ENCODE measurements at places on chromosomes 2 and 18.

GRCh38 chr18:25190472-25190871 lies 161.5 kb downstream of the ZNF521 start:
- DNase-seq: no peak

GRCh38 chr18:57437402-57437765 lies 2.2 kb downstream of the ONECUT2 start:
- no peak for DNase-seq

DNA sequence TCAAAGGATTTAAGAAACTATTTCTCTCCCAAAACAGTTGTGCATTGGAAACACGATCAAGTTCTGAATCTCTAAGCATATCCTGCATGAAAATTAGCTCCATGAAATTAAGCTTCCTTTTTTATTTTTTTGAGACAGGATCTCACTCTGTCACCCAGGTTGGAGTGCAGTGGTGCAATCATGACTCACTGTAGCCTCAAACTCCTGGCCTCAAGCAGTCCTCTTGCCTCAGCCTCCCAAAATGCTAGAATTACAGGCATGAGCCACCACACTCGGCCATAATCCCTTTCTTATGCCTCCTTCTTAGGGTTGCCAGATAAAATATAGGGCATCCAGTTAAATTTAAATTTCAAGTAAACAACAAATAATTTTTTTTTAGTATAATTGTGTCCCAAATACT lies 124.4 kb downstream of the ARL4C start:
- DNase-seq: no peak

DNA sequence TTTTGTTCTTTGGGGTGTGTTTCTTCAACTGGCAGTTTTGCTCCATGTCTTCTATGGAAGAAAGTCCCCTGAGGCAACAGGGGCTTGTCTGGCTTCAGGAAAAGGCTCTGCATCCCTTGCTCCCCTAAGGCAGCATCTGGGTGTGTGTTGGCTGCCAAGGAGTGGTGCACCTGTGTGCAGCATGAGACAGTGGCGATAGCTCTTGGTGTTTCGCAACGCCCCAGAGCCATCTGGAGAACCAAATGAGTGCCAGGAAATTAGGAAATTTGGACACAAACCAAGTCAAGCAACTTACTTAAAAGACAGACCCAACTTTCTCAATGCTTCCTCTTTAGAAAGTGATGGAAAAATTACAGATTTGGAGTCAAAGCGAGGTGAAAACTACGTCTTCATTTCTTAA lies 1044.4 kb upstream of the CNTNAP5 start:
- DNase-seq: no peak

- no peak for DNase-seq
These were observed 1043.3 kb upstream of the PIK3C3 start for GRCh38 chr18:40911582-40912254.

GRCh38 chr2:70751881-70752280 lies 16.1 kb downstream of the ADD2 start:
- no peak for DNase-seq

- DNase-seq: no peak
These were observed 128.4 kb downstream of the RNF152 start for GRCh38 chr18:61764381-61764780.

- DNase-seq: no peak
These were observed 250.5 kb upstream of the SKOR2 start for GRCh38 chr18:47501946-47502345.

DNA sequence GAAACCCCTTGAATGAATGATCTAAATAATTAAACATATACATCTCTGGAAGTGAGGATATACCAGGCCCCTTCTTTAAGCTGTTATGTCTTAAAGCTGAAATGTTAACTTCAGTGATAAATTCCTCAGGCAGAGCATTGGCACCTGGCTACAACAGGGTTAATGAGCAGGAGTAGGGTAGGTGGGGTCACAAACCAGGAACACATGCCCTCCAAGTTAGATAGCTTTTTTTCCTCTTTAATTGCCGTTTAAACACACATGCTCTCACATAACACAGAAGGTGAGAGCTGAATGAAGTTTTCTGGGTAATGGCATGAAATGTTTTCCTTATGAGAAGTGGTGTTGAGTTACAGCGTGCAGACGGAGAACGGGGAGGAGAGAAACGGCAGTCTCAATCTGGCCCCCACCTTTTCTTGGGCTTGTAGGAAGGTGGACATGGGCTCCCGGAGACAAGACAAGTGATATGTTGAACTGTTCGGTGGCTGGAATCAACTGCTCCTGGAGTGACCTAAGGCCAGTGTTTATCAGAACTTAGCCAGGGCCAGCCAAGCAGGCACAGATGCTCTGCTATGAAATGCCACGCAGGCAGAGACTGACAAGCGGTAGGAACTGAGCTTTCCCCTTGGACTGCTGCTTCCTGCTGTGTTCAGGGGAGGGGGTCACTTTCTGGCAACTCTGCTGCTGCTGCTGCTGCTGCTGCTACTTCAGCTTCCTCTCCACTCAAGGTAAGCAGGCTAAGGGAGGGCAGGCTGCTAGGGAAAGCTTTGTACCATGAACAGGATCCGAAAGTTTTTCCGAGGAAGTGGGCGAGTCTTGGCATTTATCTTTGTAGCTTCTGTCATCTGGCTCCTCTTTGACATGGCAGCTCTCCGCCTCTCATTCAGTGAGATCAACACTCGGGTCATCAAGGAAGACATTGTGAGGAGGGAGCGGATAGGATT lies at the start of gene GALNT5:
GALNT5 (plus strand) TSS at position 394 of the 941 bp plus-strand sequence; CDS start at position 772, 378 bp downstream.
- DNase-seq: no peak

- no peak for DNase-seq
These were observed 56.3 kb upstream of the CHAC2 start for GRCh38 chr2:53711271-53711780.

GRCh38 chr2:85853499-85854165 lies 35.2 kb downstream of the ST3GAL5 start:
- DNase-seq: no peak

GRCh38 chr2:237185553-237185925 lies 99.8 kb downstream of the COPS8 start:
- DNase-seq: no peak

DNA sequence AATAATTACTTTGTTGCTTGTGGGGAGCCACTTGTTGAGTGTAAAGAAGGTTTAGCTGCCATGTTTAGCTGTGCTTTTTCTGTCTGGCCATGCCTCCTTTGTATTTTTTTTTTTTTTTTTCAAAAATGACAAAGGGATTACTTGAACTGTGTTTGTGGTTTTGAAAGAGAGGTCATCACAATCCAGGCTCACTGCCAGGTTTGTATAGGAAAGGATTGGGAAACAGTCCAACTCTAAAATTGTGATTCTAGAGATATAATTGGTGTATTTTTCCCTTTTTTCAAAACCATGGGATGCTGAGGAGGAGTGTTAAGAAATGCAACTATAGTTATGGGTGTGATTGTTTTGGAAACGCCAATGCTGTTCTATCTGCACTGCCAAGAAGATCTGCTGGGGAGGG lies 4.3 kb downstream of the ITPRIPL1 start:
- DNase-seq: no peak

DNA sequence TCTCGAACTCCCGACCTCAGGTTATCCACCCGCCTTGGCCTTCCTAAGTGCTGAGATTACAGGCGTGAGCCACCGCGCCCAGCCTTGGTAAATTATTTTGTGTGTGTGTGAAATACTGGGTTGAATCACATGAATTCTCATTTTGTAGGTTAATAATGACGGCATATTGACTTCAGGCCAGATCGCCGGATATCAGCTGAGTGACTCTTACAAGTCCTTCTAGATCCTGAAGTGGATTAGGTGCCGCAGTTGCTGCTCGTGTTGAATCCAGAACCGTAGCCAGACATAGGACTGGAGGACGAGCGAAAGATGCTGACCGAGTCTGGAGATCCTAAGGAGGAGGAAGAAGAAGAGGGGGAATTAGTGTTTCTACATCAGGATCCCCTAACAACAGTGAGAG lies 12.2 kb upstream of the KIF3C start:
- no peak for DNase-seq

GRCh38 chr2:45769056-45769455 lies 117.6 kb downstream of the PRKCE start:
- DNase-seq: no peak

GRCh38 chr2:142100970-142101369 lies 29.8 kb downstream of the LRP1B start:
- DNase-seq: no peak

DNA sequence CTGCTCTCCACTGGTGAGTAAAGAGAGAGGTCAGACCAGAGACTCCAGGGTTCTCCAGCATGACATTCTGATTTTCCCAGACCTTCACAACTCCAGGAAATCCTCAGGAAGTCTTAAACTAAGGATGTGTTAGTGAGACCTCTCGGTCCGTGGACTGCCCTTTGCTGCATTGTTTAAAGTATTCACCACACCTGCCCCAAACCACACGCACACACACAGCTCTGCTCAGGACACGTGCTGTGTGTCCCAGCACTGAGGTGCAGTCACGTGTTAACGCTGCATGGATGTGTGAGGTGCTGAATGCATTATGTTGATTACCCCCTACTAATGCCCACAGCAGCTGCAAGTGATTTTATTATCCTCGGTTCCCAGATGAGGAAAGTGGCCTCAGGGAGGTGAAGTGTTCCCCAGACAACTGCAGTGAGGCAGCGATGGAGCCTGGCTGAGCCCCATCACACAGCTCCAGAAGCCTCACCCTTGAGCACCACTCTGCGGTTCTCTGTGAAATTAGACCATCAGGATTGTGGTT lies 68.4 kb downstream of the TRAPPC12 start:
- no peak for DNase-seq

DNA sequence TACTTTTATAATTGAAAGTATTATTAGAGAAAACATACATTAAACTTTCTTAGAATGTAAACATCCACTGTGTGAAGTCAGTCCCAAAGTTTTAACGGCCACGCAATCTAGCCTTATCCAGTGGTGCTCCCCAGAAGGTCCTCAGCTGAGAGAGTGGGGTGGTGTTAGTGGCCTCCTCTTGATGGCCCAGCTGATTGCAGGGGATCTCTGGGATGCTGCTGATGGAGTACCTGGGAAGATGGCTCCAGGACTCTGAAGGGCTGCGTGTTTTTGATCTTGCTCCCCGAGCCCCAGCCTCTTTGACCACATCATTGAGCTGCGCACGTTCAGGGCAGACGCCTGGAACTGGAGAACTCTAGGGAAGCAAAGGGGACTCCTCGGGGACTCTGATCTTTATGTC lies 181.4 kb downstream of the FAM210A start:
- DNase-seq: no peak

DNA sequence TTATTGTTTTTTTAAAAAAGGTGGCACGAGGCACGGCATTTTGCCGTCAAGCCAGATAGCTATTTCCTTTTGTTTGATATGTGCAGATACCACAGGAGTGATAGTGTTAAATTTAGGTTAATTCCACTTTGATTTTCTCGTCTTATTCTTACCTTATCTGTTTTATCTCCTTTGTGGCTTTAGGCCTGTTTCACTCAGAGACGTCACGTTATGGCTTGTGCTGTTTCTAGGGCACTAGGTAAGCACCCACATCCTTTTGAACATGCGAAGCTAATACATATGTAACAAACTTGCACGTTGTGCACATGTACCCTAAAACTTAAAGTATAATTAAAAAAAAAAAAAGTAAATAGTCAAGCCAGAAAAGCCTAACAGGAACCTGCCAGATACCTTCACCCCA lies 57.8 kb downstream of the C18orf63 start:
- no peak for DNase-seq

DNA sequence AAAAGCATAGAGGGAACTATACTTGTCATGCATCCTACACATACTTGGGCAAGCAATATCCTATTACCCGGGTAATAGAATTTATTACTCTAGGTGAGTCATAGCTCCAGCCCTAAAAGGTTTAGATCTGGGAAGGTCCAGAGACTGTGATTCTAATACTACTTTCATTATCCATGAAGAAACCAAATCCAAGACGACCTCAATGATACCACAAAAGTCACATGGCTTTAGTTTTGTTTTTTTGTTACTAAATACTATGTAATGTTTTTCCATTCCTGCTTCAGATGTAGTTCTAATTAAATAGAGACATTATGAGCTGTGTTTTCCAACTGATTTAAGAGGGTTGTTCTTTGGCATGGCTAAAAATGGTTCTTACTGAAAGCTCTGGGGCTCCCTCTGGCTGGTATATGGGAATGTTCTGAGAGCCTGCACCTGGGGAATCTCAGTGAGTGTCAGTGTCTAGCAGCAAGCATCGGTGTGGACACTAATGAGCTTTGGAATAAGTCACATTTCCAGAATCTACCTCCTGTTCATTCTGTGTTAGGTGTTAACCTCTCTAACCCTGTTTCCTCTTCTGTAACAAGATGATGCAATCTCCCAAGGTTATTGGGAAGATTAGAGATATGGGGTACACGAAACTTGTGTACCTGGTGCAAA lies 20.5 kb upstream of the IL1RL2 start:
- DNase-seq: no peak

GRCh38 chr2:48397281-48397680 lies 132.7 kb upstream of the STON1 start:
- DNase-seq: no peak

DNA sequence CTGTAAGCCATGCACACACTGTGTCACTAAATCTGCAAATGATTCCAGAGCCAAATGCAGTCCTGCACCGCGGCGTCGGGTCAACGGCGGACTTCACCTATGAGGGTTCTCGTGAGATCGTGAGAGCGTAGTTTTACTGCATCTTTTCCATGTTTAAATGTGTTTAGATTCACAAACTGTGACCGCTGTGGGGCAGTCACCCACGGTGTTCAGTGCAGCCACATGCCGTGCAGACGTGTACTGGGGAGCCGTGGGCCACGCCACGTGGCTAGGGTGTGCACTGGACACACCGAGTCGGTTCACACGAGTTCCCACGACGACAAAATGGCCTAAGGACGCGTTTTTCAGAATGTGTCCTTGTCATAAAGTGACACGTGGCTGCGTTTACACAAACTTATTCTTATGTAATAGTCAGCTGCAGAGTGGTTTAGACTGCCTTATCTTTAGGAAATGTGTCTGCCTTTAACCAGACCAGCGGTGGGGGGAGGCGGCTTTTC lies 34.1 kb downstream of the NFATC1 start:
- DNase-seq: no peak

GRCh38 chr2:48439102-48439501 lies 90.9 kb upstream of the STON1 start:
- DNase-seq: no peak

- no peak for DNase-seq
These were observed 38.5 kb upstream of the RND3 start for GRCh38 chr2:150526006-150526405.

- DNase-seq: no peak
These were observed 50.5 kb downstream of the MRPL33 start for GRCh38 chr2:27822049-27822448.

DNA sequence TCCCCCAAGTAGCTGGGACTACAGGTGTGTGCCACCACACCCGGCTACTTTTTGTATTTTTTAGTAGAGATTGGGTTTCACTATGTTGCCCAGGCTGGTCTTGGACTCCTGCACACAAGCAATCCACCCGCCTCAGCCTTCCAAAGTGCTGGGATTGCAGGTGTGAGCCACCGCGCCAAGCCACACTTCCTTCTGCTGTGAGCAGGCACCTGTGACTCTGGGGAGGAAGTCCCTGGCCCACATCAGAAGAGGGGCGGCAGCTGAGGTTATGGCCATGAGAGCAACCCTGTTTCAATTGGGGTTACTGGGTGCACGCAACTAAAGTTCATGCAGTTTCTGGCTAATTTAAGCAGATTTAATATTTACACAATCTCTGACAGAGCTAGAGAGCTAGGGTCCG lies 91.0 kb downstream of the PLB1 start:
- DNase-seq: no peak
